ENCODE measurements at places on chromosomes 13 and 19.

- no peak for DNase-seq
Measured at GRCh38 chr19:47372603-47373002, 23.5 kb downstream of the DHX34 start.

DNA sequence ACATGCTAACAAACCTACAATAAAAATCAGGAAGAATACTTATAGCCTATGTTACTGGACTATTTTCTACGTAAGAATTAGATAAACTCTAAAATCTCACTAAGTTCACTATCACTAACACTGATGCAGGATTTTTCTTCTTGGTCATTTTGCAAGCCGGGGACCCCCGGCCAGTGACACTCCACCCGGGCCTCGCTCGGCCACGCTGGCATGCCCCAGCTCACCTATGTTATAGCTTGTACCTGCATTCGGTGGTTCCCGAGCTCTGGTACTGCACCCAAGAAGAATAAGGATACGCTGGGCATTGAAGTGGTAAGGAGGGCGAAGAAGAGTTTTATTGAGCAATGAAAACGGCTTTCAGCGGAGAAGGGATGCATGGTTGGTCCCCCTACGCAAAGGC, 245.3 kb upstream of the NBEA start:
- no peak for DNase-seq

GRCh38 chr13:97802213-97802612, 151.3 kb upstream of the IPO5 start:
- DNase-seq, result no peak

- no peak for DNase-seq
Measured at GRCh38 chr13:29059800-29060199, 239.7 kb downstream of the MTUS2 start.

DNA sequence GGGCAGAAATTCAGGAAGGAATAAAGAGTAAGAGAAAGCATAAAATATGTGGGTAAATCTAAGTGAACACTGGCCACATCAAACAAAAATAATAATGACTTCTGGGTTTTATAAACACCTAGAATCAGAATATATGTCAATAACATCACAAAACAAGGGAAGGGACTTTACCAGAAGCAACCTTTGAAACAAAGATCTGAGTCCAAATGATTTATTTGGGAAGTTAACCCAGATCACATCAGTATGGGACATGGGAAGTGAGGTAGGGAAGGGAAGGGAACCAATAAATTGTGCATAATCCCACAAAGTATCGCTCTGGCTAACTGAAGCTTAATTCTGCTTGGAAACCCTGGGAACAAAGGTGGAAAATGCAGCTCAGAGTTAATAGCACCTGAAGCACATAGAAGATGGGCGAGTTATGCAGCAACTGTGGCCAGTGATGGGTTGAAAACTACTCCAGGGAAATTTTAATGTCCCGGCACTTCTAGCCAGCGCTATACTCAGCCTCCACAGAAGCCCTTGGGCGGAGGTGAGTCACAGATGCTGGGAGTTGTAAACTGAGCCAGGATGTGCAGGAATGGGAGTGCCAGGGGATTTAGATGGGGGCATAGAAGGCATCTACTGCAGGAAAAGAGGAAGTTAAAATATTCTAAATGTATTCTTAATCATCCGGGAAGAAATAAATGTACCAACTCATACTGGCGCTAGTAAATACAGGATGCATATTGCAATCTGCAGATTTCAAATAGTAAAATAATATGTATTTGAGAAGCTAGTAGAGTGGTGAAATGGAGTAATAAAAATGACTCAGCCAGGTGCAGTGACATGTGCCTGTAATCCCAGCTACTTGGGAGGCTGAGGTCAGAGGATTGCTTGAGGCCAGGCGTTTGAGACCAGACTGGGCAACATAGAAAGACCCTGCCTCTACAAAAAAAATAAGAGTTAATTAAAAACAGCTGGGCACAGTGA, 34.2 kb upstream of the CEBPG start:
- DNase-seq, result no peak

DNA sequence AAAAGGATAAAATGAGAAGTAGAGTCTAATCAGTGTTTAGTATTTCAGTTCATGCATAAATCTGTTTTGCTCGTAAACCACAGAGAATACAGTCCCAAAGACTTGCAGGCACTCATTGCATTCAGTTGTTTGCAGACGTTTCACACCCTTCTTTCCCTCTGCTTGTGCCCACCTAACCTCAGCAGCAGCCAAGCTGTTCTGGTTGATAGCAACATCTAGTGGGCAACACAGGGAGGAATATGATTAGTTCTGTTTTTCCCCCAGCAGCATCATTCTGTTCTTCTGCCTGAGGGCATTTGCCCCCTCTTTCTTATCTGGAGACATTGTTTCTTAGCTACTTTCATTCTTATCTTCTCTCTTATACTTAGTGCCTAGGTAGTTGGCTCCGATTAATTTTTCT, 135.6 kb downstream of the PAN3 start:
- peak; percentile 22 for DNase-seq

DNA sequence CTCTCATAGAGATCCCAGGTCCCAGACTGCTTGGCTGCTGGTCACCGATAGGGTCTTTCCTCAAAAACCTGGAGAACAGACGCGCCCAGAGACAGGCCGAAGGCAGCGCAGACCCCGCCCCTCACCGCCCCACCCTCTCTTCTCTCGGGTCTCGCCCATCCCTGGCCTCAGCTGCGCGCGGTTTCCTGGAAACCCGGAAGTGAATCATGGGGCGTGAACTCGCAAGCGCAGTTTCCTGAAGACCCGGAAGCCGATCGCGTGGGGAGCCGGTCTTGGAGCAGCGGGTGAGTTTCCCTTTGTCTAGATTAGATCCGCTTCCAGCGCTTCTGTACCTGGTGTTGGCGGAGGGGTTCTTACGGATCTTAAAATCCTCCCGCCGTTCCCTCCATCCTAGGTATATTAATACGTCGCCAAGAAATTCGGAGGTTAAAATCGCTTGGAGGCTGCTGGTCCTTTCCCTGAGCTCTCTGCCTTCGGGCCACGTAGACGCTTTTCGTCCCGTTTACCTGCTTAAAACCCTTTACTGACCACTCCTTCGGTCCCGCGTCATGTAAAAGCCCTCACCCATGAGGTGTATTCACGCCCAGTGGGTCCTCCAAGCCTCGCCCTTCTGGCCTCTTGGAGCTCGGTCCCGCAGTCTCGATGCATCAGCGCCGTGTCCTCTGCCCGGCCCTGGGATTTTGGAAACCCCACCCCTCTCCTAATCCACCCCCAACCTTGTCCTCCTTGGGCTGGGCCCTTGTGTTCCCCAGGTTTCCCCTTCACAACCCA, at the start of gene ZNF578:
Gene ZNF578 (plus strand): TSS at position 230 of the 771 bp plus-strand sequence. CDS start 48,293 bp downstream, outside the sequence.
- no peak for DNase-seq

- no peak for DNase-seq
Measured at GRCh38 chr13:59877933-59878332, 285.8 kb downstream of the DIAPH3 start.

GRCh38 chr19:54653181-54653809, 9.5 kb upstream of the LILRB4 start:
- DNase-seq, result no peak

DNA sequence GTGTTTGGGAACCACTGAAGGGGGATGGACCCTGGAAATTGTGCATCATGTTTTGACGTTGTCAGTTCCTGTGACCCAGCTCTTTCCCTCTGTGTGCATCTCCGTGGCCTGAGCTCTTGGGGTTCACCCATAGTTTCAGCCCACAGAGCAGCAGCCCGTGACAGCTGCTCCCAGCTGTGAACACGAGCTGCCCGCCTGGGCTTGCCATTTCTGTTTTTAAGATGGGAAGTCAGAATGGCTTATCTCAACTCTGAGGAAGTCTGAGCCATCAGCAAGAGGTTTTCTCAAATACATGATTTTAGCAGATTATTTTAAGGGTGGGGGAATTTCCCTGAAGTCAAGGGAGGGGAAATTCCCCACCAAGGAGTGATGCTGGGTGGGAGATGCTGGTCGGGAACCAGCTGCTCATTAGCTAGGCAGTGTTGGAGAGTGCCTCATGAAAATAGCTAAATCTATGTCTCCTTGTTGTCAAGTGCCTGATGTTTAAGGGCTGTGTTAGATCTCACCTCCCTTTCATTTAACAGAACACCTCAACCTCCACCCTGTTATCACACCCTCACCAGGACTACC, 34.8 kb upstream of the C1QTNF9 start:
- peak; percentile 22 for DNase-seq

- DNase-seq, result no peak
Measured at GRCh38 chr13:112596235-112596634, 8.3 kb upstream of the TUBGCP3 start.
